HCT116 (cell line): ENCODE measurements at places on chromosomes 5 and 9.

GRCh38 chr9:6565312-6565711, 80.2 kb downstream of the GLDC start:
- DNase-seq, result no peak
- no peak overlapping the region; the same call in 1 of the 2 replicates for H3K27ac ChIP-seq
- no peaks in the 10 kb centered on the region for H3K36me3 ChIP-seq

DNA sequence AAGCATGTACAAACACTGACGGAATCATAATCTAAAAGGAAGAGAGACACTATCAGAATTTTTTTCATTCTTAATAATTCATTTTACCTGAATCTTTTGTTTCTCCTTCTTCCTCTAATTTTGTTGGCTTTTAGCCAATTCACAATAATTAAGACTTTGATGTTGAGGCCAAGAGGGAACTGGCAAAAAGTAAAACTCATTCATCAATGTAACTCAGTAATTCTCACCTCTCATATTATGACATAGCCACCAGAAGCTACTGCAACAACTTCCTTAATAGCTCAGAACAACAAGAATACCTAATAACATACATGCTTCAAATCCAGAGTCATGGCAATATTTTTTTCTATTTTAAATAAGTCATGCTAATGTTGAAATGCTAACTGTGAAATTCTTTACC, 64.5 kb downstream of the MCTP1 start:
- no peaks in the 10 kb centered on the region for H3K4me1 ChIP-seq
- H3K36me3 ChIP-seq, result no peaks in the 10 kb centered on the region
- DNase-seq, result no peak
- H3K27me3 ChIP-seq, result no peaks in the 10 kb centered on the region

DNA sequence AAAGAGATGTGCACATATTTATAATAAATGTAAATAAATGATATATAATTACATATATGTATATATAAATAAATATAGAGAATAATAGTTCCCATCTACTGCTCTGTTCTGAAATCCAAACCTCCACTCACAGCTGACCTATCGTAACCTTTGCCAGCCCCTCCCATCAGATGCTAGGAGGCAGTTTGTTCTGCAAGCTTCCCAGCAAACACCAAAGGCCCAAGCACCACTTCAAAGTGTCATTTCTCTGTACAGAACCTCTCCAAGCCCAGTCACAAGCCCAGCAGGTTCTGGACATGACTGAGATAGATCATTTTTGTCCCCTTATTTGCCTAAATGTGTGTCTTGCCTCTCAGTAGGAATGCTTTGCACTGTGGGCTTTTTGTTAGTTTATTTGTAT, 62.4 kb downstream of the MFAP3 start:
- H3K27me3 ChIP-seq, result no peaks in the 10 kb centered on the region; the same call in 1 of the 2 replicates
- no peaks in the 10 kb centered on the region for H3K36me3 ChIP-seq
- no peak overlapping the region for H3K4me3 ChIP-seq
- DNase-seq, result no peak
- no peak overlapping the region for H3K27ac ChIP-seq

DNA sequence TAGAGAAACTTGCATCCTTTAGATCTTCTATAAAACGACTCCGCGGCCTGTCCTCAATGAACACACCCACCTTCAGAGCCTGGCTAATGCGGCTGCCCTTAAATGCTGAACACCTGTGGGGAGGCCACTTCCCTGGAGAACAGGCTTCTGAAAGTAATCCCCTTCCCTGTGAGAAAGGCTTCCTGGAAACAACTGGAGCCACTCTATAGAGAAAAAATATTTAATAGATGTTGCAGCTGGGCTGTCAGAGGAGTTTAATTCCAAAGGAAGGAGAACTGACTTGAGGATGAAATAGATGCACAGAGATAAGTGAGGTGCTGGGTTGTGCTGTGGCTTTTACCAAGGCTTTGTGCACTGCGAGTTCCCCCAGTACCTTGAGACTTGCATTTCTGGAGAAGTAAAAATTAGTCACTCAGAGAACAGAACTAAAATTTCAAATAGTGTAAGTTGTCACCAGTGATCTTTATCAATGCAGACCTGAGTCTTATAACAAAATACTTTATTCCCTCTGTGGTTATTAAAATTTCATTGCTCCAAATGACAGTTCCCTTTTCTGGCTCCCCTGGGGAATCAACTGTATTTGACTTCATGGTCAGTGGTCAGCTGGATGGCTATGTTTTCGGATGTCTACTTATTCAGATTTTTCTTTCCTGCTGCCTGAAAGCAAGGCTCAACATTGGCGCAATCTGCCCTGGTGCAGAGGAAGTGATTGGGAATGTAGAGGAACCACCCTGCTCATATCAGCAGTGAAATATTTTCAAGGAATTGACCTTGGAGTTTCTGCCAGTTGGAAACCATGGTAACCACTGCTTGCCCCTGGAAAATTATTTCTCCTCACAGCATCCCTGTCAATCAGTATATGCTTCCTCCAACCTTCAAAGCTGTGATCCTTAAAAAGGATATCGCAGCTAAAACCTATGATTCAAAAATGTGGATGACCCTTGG, 238.8 kb downstream of the SMARCA2 start:
- no peak for DNase-seq
- no peaks in the 10 kb centered on the region for H3K27me3 ChIP-seq
- no peaks in the 10 kb centered on the region for H3K4me1 ChIP-seq
- H3K36me3 ChIP-seq, result no peaks in the 10 kb centered on the region
- H3K4me3 ChIP-seq, result no peak overlapping the region

- H3K4me3 ChIP-seq, result no peak overlapping the region
- H3K27ac ChIP-seq, result no peak overlapping the region
- H3K4me1 ChIP-seq, result no peaks in the 10 kb centered on the region
Observed at GRCh38 chr5:84961193-84961592, 576.5 kb upstream of the EDIL3 start.

GRCh38 chr9:81305561-81306182, 383.7 kb downstream of the TLE1 start:
- no peaks in the 10 kb centered on the region for H3K36me3 ChIP-seq
- no peaks in the 10 kb centered on the region for H3K27me3 ChIP-seq
- no peak overlapping the region for H3K4me3 ChIP-seq
- DNase-seq, result no peak
- no peak overlapping the region for H3K27ac ChIP-seq
